Frontal cortex (tissue), 4 donors: ENCODE measurements at places on chromosomes 1 and 21.

- no peak for DNase-seq
Measured at GRCh38 chr1:195898373-195898772, 709.9 kb downstream of the KCNT2 start.

DNA sequence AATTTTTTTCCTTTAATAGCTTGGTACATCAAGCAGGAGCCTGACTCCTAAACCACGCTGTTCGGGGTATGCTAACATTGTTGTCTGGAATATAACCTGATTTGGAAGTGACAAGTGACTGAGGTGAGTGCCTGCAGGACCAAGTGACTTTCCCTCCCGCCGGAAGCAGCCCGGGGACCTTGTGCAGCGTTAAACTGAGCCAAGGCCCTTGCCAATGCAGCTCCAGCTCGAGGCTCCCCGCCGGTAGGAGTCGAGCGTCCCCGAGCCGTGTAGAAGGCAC is 716 bp upstream of the MTARC1 start:
- DNase-seq: no peak

- no peak for DNase-seq
Measured at GRCh38 chr1:27445177-27445936, 44.6 kb downstream of the WASF2 start.

DNA sequence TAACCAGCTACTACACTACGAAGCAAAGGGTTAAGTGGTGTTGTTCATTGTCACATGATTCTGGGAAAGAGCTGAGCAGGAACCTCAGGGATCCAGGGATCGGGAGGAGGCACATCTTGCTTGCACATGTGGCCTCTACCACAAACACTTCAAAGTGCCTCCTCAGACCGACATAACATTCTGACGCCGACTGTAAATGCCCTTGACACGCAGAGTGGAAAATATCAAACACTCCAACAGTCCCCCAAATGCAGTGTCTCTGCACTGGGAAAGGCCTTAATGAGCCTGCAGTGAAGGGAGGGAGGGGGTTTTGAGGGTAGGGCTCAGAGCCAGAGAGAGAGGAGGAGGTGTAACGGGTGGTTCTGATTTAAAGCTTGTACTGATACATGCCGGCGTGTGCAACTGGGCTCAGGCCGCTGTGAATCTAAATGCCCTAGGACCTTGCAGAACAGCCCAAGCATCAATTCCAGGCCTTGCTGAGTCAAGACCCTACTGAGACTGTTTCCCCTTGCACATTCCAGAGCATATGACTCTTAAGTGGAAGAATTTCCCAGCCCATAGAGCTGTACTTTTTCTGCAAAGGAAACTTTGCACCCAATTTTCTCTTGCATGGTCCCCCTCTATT is 163.7 kb downstream of the NTMT2 start:
- DNase-seq: no peak

DNA sequence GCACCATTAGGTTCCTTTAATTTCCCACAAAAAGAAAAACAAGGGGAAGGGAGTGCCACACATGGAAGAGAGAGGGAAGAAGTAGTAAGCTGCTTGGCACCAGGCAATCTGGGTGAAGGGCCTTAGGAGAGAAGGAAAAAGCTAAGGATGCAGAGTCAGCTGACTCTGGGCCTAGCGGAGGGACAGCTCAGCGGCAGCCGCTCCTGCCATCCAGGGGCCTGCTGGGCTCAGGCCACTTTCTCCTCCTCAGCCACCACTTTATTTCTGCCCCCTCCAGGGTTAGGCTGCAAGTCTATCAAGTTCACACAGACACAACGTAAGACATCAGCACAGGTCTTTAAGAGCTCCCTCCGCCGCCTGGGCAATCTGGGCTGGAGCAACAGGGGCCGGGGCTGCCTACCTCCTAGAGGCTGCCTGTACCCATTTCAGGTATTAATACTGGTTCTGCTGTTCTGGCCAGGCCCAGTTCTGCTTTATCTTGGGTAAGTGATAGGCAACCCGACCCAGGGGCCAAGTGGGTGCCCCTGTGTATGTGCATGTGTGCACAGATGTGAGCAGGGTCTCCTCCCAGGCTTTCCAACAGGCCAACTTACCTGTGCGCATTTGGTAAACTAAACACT is 53.6 kb downstream of the SLC45A1 start:
- no peak for DNase-seq

DNA sequence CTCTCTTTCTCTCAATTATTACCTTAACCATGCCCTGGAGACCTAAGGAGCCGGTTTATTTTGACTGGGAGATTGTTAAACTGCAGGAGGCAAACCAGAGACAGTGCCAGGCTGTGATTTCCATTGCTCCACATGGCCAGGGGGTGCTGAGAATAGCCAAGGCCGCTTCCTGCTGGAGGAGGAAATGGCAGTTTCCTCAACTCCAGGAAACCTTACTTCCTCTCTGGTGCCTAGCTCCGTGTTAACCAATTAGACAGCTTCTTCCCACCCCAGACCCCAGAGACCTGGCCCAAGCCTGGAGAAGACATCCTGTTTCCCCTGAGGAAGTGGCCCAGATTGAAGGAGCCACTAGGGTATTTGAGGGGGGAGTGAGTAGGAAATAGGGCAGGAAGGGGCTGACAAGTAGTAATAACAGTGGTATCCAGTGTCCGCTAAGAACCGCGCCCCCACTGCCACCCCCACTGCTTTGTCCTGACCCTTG is 161.2 kb downstream of the PLPP3 start:
- no peak for DNase-seq

- DNase-seq: no peak
Measured at GRCh38 chr1:215824245-215824644, 257.1 kb downstream of the KCTD3 start.

DNA sequence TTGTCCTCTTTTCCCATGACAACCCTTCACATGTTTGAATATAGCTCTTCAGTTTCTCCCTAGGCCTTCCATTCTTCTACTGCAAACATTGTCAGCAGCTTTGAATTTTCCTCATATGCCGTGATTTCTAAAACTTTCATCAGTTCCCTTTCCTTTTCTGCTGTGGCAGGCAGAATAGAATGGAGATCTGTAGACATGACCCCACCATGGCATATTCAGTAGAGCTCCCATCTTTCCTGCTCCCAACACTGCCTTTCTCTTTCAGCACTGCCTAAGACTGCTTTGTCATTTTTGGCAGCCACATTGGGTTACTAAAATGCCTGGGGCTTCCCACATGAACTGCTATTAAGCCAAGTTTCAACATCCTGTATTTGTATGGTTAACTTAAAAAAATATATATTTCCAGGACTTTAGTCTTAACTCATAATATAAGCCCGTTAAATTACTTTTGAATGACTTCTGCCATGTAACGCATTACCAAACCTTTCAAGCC is 60.9 kb downstream of the TBX19 start:
- no peak for DNase-seq

DNA sequence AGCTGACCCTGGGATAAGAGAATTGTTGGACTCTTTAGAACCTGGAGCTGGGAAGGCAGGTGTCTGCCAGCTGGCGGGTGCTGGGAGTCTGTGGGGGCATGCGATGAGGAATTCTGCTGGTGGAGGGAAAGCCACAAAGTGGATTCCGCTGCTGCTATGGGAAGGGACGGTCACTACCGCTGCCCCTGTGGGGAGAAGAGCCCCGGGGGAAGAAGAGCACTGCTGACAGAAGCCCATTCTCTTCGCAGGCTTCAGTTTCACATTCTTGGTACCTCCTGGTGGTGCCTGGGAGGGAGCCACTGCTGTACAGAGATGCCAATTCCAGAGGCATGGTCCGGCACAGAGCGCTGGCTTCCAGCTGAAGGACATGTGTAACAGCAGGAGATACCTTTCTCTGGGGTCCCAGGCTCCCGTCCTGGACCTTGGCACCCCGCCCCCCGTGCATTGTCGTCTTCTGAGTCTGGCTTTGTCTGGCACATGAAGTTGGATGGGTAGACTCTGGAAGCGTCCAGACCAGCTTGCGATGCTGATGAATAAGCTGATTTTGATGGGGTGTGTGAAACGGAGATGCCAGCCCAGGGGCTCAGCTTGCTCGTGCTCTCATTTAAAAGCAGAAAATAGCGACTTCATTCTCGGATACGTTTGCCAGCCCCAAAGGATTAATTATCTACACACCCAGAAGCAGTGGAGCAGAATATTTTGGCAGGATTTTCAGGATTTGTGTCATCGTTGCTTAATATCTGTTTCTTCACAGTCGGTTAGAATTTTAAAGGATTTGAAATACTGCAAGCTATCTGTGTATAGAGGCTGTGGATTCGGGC is 13.2 kb downstream of the PDXK start:
- no peak for DNase-seq

DNA sequence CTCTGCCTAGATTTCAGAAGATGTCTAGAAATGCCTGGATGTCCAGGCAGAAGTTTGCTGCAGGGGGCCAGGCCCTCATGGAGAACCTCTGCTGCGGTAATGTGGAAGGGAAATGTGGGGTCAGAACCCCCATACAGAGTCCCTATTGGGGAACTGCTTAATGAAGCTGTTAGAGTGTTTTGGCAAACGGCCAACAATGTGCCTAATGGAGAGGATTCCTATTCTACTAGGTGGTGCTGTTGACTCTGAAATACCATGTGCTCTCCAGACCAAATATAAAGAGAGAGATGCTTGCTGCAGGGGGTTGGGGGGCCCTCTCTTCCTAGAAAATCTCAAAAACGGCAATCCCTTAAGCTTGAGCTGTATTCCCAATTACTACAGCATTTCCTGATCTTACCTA is 57.1 kb upstream of the DR1 start:
- DNase-seq: no peak

DNA sequence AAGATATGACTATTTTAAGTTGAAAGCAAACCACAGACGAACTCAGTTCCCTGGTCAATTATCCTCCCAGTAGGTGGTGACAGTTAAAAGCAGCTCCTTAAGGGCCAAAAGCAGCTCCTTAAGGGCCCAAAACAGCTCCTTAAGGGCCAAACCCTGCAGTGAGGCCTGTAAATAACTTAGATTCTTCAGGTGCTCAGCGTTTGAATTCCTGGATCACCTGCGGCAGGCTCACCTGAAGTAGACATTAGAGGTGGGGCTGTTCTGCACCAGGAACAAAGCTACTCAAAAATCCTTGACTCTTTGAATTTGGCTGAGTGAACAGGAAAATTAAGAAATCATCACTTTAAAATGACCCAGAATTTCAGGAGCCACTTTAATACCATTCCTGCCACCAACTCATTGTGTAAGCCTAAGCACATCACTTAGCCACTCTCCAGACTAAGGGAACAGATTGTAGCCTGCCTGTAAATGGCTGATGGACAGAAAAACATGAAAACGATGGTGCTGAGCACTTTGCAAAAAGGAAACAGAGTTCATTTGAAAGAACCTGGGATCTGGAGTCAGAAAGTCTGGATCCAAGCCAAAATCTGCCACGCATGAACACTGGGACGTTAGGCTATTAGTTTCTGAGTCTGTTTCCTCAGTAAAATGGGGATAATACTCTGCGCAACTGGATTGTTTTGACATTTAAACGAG is 126.9 kb downstream of the LRIG2 start:
- no peak for DNase-seq

DNA sequence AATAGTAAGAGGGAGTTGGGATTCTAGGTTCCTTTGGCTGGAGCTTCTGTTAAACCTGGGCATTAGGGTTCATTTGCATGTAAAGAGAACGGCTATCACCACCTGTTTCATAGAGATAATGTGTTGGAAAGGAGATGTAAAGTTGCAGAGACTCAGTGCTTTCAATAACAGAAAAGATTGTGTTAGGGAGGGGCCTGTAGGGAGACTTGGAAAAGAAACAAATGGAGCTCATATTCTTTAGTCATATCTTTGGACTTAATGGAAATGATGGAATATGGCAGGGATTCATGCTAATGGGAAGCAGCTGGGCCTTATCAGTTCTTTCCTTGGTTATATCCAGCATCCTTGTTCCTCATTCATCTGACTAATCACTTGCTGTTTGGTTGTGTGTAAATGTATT is 144.9 kb downstream of the CD247 start:
- no peak for DNase-seq

- DNase-seq: no peak
Measured at GRCh38 chr1:210709701-210710100, 381.0 kb downstream of the HHAT start.
